ENCODE measurements at places on chromosomes 11 and 22.

GRCh38 chr11:57500515-57500914 lies 15.0 kb downstream of the SLC43A1 start:
- DNase-seq = peak; percentile 32

GRCh38 chr11:11569936-11570491 lies 51.8 kb downstream of the GALNT18 start:
- peak; percentile 84 for DNase-seq

- no peak for DNase-seq
These were observed 35.3 kb downstream of the IGF2 start for GRCh38 chr11:2103668-2104523.

GRCh38 chr11:76588455-76589325 lies 81.9 kb downstream of the LRRC32 start:
- peak; percentile 81 for DNase-seq

- DNase-seq = no peak
These were observed 13.7 kb downstream of the MFNG start for GRCh38 chr22:37472418-37473006.

Data from heart left ventricle (tissue), 16 donors.